ENCODE measurements at places on chromosomes 11 and 22. TPM values are rescaled to one million over a fixed set of nuclear protein-coding genes. Genes with fewer than 3 reads are reported as not detected.

- no peaks in the 10 kb centered on the region for H3K36me3 ChIP-seq
- no peak overlapping the region for H3K4me3 ChIP-seq
- no peaks in the 10 kb centered on the region for H3K4me1 ChIP-seq
These were observed 52.2 kb upstream of the CEP126 start for GRCh38 chr11:101862391-101863233.

DNA sequence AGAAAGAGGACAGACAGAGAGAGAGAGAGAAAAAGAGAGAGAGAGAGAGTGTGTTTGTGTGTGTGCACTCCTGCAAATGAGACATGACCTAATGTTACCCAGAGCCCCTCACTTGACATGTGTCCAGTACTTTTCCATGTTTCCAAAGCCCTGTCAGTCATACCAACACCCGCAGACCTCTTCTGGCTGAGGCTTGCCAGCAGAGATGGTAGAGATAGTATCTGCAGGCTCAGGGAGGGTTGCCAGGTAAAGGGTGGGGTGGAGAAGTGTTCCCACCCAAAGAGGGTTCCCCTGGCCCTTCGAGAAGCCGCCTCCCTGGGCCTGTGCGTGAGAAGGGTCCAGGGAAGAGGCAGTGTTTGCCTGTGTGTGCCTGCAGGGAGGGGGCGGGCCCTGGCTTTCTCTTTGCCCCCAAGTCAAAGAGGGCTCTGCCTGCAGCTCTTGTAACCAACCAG lies 40.7 kb downstream of the POU2F3 start:
- no peaks in the 10 kb centered on the region for H3K27me3 ChIP-seq
- no peaks in the 10 kb centered on the region for H3K4me1 ChIP-seq
- no peak overlapping the region for H3K27ac ChIP-seq
- DNase-seq, result no peak
- no peaks in the 10 kb centered on the region for H3K36me3 ChIP-seq
- no peak overlapping the region for H3K4me3 ChIP-seq

GRCh38 chr22:41447435-41448188 lies 1.0 kb upstream of the TOB2 start:
- peak overlapping the region; percentile 90 for H3K27ac ChIP-seq
- peak; percentile 82 for DNase-seq
- H3K4me3 ChIP-seq, result peak overlapping the region; percentile 19
- no peaks in the 10 kb centered on the region for H3K36me3 ChIP-seq

DNA sequence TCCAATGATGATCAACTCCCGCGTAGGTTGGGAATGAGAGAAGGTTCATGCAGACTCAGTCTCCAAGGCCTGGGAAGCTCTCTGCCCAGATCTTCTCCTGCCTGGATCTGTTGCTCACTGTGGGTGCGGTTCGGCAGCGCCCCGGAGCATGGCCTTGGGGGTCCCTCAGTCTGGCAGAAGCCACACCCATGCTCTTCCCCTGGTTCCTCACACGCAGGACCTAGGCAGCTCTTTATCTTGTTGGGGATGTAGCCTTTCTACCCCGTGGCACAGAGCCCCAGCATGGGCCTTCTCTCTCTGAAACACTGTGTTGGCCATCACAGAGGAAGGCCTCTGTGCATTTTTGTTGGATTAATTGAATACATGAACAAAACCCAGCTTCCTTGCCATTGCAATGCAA lies 1461.6 kb downstream of the BRD1 start:
- H3K27me3 ChIP-seq, result no peaks in the 10 kb centered on the region
- no peaks in the 10 kb centered on the region for H3K36me3 ChIP-seq
- no peak overlapping the region for H3K4me3 ChIP-seq
- DNase-seq, result no peak

- no peaks in the 10 kb centered on the region for H3K4me1 ChIP-seq
- no peak overlapping the region for H3K27ac ChIP-seq
- no peak overlapping the region for H3K4me3 ChIP-seq
- no peaks in the 10 kb centered on the region for H3K27me3 ChIP-seq
- no peak for DNase-seq
These were observed 12.2 kb upstream of the RHOD start for GRCh38 chr11:67044496-67044895.

GRCh38 chr11:27699242-27699925 lies 871 bp downstream of the BDNF start:
- no peak overlapping the region for H3K27ac ChIP-seq
- H3K4me1 ChIP-seq, result peaks cover 5% of the 10 kb centered on the region
- no peak for DNase-seq
- no peaks in the 10 kb centered on the region for H3K36me3 ChIP-seq
- H3K4me3 ChIP-seq, result peak overlapping the region; percentile 95

GRCh38 chr11:61116426-61117167 lies 14.3 kb downstream of the CD5 start:
- peak; percentile 46 for DNase-seq
- no peaks in the 10 kb centered on the region for H3K36me3 ChIP-seq
- H3K27me3 ChIP-seq, result no peaks in the 10 kb centered on the region
- H3K27ac ChIP-seq, result no peak overlapping the region
- no peaks in the 10 kb centered on the region for H3K4me1 ChIP-seq

DNA sequence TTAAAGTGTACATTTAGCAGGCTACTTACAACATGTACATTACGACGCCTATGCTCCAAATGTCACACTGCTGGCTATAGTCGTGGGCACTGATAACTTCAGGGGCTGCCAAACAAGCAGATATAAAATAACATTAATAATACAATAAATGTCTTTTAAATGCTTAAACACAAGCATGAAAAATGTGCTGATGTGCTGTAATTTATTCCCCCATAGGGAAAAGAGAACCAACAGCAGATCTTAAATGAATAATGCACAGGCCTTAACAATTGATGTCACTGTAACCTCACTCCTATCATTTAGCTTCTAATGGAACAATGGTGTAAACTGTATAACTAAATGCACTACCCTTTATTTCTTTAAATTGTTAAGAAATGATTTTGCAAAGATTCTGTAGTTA lies 153.4 kb downstream of the STK33 start:
- no peak overlapping the region for H3K4me3 ChIP-seq
- H3K27ac ChIP-seq, result no peak overlapping the region
- no peaks in the 10 kb centered on the region for H3K4me1 ChIP-seq
- no peak for DNase-seq
- no peaks in the 10 kb centered on the region for H3K36me3 ChIP-seq
- H3K27me3 ChIP-seq, result no peaks in the 10 kb centered on the region

- no peaks in the 10 kb centered on the region for H3K36me3 ChIP-seq
- H3K27ac ChIP-seq, result no peak overlapping the region
- H3K4me3 ChIP-seq, result no peak overlapping the region
These were observed 15.3 kb downstream of the CADM1 start for GRCh38 chr11:115488945-115489344.

DNA sequence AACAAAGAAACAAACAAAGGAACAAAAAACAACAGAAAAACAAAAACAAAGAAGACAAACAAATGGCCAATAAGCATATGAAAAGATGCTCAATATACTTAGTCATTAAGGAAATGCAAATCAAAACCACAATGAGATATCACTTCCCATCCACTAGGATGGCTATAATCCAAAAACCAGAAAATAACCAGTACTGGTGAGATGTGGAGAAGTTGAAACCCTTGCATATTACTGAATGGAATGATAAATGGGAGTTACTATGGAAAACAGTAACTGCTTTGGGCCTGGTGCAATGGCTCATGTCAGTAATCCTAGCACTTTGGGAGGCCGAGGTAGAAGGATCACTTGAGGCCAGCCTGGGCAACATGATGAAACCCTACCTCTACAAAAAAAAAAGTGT lies 44.9 kb upstream of the RBFOX2 start:
- H3K27me3 ChIP-seq, result no peaks in the 10 kb centered on the region
- DNase-seq, result no peak
- H3K4me3 ChIP-seq, result no peak overlapping the region
- no peaks in the 10 kb centered on the region for H3K36me3 ChIP-seq
- H3K27ac ChIP-seq, result no peak overlapping the region
- no peaks in the 10 kb centered on the region for H3K4me1 ChIP-seq

Gene AGBL2
- total RNA-seq, result 2.0 TPM

Gene CAT
- 59.0 TPM for total RNA-seq

Gene TTC28
- 74.9 TPM for total RNA-seq

Gene DEUP1
- not detected for total RNA-seq

Gene BCO2
- total RNA-seq, result 6.1 TPM

Gene GRIA4
- not detected for total RNA-seq

Gene MYRF
- total RNA-seq, result 0.23 TPM

Gene HTR3A
- total RNA-seq, result not detected

Gene OR9Q1
- not detected for total RNA-seq

Gene SCN2B
- not detected for total RNA-seq

Gene CLDN5
- total RNA-seq, result 43.7 TPM
